ENCODE measurements at places on chromosomes 5 and 9.

GRCh38 chr5:33235304-33235703 is 205.5 kb upstream of the TARS1 start:
- no peak for DNase-seq

DNA sequence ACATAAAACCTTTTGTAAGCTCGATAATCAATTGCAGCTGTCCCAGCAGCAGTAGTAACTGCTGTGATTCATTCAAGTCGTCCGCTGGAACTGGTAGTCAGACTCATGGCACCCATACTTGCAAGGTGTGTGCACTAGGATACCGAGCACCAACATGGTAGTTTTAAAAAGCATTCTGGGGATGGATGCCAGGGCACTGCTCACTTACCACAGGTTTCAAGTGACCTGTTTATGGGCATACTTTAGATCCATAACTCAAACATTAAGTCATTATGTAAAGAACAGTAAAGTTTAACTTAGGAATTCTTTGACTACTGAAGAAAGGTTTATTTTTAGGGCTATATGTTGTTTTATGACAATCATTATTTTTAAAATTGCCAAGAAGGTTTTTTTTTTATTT is 2277.6 kb downstream of the MAT2B start:
- no peak for DNase-seq

DNA sequence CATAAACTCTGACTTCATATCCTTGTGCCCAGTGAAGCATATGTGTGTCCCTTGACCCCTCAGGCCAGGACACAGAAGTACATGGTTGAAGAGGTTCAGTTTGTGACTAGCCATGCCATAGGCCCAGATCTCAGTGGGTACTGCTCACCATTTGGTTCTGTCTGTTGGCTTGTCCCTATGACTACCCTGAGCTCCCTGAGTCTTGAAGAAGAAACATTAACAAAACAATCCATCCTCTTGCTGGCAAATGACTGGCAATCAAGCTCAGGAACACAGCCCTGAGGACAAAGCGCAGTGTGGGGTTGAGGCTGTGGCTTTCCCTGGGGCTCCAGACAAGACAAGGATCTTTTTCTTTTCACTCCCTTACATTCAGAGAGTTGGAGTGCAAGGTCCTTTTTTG is 46.3 kb downstream of the TNFAIP8 start:
- no peak for DNase-seq

- DNase-seq: no peak
These were observed 318.8 kb downstream of the BNC2 start for GRCh38 chr9:16551692-16552091.

DNA sequence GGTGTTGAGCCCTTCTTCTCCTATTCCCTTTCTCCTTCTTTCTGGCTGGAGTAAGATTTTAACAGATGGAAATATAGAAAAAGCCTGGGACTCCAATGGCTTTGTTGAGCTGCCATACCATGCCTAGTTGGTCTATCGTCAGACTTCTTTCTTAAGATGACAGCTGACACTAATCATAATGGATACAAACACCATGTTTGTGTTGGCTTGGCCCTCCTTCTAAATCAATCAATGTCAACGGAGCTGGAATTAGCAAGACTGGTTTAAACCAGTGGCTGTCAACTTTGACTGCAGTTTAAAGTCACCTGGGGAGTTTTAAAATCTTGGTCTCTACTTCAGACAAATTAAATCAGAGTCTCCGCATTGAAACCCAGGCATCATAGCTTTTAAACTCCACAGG is 264.5 kb upstream of the PRR16 start:
- DNase-seq: no peak

DNA sequence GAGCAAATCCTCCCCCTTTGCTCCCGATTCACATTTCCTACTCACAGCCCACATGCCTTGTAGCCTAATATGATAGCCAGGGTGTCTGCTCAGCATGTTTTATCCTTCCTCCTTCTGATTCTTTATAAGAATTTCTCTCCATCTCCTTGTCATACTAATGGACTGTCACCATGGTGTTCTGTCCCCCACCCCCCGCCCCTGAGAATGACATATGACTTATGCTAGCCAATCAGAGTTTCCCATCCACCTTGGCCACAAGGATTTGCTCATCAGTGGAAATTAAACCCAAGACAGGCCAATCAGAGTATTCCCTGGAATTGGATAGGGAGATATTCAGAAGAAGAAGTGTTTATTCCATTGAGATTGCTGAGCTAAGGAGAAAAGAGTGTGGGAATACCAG is 16.0 kb downstream of the ABLIM3 start:
- no peak for DNase-seq
